ENCODE measurements at places on chromosomes 4 and X.

- DNase-seq = no peak
These were observed 212.6 kb upstream of the LCORL start for GRCh38 chr4:18234108-18234507.

DNA sequence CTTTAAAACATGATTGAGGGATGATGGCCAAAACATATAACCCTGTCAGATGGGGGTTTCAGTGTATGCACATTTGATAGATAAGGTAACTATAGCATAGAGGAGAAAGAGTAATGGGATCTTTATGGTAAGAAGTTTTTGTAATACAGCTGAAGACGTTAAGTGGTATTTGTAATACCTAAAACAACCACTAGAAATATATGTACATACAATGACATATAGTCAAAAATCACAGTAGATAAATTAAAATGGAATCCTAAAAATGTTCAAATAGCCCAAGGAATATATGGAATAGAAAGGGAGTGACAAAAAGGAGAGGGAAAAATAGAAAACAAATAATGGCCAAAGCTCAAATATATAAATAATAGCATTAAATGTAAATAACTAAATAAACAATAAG lies 371.3 kb upstream of the FSTL5 start:
- no peak for DNase-seq

DNA sequence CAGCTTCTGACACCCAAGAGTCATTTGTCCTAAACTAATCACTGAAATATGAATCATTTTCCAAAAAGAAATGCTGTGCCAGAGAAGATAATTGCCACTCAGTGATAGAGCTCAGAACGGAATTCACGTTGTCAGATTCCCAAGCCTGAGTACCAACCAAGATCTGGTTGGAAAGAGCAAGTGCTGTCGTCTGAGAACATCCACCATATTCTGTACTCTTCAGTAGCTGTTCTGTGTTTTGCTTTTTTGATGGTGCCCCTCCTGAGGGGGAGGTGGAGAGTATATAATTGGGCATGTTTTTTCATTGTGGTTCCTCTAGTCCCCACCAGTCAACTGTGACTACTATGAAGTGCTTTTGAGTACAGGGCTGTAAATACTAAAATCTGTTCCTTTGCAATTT lies 13.2 kb downstream of the RUFY3 start:
- DNase-seq = no peak

- DNase-seq = no peak
These were observed 69.0 kb downstream of the GLRA2 start for GRCh38 chrX:14598330-14598729.

GRCh38 chr4:1300466-1301455 lies 11.1 kb downstream of the MAEA start:
- peak; percentile 22 for DNase-seq

DNA sequence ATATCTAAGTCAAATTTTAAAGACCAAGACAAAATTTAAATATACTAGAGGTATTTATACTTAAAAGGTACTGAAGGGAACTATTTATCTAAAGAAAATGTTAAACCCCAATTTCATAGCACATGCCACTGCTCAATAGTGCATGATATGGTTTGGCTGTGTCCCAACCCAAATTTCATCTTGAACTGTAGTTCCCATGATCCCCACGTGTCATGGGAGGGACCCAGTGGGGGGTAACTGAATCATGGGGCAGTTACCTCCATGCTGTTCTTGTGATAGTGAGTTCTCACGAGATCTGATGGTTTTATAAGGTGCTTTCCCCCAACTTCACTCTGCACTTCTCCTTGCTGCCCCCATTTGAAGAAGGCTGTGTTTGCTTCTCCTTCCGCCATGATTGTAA lies 32.3 kb downstream of the MAML3 start:
- no peak for DNase-seq

GRCh38 chr4:127140306-127140705 lies 492.5 kb upstream of the INTU start:
- DNase-seq = no peak

DNA sequence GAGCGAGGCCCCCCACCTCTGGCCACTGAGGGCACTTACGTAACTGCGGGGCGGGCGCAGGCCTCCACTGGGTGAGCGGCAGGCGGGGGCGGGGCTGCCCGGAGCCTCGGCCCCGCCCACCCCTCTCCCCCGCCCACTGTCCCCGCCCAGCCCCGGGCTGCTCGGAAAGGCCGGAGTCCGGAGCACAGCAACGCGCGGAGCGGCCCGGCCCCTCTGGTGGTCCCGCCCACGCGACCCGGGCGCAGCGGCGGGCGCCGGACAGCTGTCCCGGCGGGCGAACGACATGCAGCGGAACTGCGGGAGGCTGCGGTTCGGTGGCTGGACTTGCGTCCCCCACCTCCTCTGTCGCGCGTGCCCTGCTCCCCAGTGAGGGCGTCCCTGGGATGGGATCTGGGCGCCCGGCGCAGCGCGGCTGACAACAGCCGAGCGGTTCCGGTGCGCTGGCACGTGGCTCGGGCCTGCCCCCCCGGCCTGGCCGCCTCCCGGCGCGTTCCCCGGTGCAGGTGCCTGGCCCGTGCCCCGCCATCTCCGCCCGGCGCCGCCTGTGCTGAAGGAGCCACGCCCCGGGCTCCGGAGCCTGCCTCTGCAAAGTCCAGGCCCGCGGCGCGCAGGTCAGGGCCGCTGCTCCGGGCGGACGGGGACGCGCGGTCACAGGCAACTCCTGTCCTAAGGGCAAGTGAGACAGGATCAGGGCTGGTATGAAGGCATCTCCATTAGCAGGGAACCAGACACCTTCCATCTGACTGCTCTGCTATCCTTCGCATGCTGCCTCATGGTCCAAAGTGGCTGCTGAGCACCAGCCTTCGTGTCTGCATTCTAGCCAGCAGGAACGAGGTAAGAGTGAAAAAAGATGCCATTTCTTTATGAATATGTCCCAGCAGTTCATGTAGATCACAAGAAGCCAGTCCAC lies 21.8 kb upstream of the JAKMIP1 start:
- no peak for DNase-seq

DNA sequence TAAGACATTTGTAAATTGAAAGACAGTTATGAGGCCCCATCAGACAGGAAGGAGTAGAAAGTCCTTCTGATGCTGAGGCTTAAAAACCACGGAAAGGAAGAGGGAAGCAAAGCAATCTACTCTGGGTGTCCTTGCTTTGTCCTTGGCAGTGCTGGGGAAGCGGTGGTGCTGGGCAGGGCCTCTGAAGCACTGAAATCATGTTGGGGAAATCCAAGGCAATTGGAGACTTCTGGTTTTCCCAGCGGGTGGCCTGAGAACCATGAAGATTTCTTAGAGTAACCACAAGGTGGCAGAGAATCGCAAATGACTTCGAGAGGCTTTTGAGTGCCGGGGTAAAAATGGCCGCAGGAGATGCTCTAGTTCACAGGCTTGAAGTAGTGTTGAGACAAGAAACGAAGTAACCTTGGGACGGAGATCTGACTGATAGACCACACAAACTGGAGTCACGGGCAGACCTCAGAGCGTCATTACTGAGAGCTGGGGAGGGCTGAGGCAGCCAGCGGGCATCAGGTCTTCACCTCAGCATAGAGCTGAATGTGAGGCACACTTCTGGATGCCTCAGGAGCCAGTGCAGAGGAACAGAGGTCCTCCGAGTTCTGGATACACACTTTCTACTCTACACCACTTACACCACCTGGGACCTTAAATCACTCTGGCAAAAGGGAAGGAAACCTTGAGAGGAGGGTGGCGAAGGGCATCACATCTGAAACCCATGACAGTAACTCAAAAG lies 130.7 kb upstream of the GPRIN3 start:
- DNase-seq = peak; percentile 38

DNA sequence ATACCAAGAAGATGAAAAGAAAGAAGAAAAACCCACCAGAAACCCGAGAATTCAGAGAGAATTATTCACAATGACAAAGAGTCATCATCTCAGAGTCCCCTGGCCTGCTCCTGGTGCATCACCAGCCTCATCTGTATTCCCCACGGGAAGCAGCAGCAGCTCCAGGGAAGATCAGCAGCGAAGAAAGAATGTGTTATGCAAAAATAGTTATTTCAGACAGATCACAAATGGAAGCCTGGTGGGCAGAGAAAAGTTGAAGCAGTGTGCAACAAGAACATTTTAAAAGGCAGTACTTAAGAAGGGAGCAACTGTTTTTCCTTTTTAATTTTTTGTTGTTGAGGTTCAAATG lies 189.2 kb downstream of the PPP3CA start:
- DNase-seq = no peak

GRCh38 chr4:164783976-164784375 lies 30.0 kb downstream of the SMIM31 start:
- no peak for DNase-seq

DNA sequence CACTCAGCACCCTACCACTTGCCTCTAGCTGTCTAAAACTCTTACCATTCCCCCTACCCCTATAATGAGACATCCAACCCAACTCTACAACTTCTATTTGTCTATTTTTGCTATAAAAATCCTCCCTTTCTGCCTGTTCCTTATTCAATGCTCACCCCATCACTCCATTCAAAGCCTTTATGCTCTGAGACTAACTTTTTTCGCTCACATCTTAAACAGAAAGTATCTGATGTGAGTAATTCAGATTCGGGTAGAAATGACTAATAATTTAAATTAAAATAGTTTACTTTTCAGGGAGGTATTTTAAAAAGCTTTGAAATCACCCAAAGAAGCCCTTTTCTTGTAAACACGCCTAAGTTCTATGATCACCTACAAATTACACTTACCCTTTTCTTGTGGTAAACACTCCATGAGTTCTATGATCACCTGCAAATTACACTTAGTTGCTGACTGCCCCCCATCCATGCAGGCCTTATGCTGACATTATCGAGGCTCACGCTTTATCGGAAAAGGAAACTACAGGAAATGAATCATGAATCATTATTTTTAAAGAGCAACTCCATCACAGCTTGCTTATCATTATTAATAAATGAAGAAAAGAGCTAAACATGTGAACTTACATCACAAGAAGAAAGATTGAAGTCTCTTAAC lies 168.7 kb upstream of the PPP1R2C start:
- DNase-seq = no peak

DNA sequence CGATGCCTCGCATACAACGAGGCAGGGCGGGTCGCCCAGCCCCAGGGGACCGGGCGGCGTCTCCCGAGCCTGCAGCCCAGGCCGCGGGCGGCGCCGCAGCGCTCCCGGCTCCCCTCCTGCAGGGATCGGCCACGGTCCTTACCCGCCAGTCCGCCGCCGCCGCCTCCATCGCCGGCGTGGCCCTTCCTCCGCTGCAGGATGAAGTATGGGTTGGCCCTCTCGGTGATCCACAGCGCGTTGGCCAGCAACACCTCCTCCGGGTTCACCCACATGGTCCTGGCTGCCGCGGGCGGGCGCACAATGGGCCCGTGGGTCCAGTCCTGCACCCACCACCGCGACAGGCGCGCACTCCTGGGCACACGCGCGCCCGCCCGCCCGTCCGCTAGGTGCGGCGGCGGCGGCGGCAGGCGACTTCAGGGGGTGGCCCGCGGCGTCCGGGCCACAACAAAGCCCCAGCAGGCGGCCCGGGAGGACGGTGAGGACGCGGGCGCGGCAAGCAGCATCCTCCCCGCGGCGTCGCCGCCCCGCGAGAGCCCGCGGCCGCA lies 339 bp downstream of the TBC1D9 start:
- DNase-seq = no peak

- no peak for DNase-seq
These were observed 202.2 kb upstream of the ETNPPL start for GRCh38 chr4:108965016-108965415.

- DNase-seq = no peak
These were observed 192.2 kb downstream of the ADGRA3 start for GRCh38 chr4:22323691-22324090.

DNA sequence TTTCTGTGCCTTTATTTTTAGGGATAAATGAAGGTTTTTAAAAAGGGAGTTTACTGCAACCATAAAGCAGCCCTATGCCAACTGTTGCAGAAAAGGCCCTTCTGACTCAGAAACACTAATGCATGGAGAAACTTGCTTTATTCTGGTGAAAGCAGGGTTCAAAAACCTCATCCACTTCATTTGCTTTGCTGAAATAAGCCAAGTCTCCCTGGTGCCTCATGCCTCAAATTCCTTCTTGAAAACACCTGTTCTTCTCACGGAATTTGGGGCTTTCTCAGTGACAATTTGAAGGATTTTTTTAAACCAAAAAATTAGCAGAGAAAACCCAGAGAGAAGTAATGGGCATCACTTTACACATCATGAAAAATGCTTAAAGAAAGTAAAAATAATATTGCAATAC lies 349.0 kb downstream of the PCDH7 start:
- DNase-seq = no peak

DNA sequence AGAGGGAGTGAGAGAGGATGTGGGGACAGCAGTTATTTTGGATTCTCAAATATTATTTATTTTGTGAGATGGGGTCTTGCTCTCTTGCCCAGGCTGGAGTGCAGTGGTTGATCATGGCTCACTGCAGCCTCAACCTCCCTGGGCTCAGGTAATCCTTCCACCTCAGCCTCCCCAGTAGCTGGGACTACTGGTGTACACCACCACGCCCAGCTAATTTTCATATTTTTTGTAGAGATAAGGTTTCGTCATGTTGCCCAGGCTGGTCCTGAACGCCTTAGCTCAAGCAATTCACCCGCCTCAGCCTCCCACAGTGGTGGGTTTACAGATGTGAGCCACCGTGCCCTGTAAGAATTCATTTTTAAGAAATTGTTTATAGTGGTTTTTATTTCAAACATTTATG lies 61.2 kb downstream of the FHDC1 start:
- no peak for DNase-seq

DNA sequence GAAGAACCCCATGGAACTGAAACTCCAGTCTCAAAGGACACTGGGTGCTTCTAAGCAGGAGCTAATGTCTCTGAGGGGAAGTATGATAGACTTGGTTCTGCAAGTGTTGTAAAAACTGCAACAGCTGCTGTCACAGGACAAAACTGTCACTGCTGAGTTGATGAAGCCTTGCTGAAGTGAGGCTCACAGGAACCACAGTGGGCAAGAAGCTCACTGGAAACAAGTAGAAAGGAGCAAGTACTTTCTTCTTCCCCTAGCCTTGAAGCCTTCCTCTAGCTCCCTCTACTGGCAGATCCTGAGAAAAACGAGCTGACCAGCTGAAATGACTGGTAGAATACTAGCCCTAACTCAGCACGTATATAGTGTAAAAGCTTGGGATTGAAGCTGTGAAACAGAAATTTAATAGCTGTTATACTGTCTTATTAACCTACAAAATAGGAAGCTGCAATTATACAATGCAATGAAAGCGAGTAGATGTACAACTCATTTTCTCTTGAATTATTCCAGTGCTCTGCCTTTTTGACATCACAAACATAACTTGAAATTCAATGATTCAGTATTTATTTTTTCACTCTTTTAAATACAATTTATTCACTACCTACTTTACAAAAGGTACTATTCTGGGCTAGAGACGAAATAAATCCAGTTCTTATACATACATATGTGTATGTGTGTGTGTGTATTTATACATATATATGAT lies 91.4 kb downstream of the GABRB1 start:
- peak; percentile 12 for DNase-seq

- DNase-seq = no peak
These were observed 49.1 kb downstream of the SH3RF1 start for GRCh38 chr4:169221662-169222061.

- DNase-seq = no peak
These were observed 191.8 kb upstream of the CXorf66 start for GRCh38 chrX:140157143-140157542.

GRCh38 chr4:128452415-128452814 lies 164.8 kb upstream of the PGRMC2 start:
- DNase-seq = no peak

All from stimulated activated CD4-positive, alpha-beta T cell treated with anti-CD3 and anti-CD28 coated beads, TNF-alpha, amount 100 ng/mL, for 24 hours (primary cell).